Epithelial cell of proximal tubule (primary cell): ENCODE measurements at places on chromosomes 2 and 18. TPM values are rescaled to one million over a fixed set of nuclear protein-coding genes. Genes with fewer than 3 reads are reported as not detected.

Gene GCA
- 20.6 and 41.6 TPM in 2 replicates for total RNA-seq

DNA sequence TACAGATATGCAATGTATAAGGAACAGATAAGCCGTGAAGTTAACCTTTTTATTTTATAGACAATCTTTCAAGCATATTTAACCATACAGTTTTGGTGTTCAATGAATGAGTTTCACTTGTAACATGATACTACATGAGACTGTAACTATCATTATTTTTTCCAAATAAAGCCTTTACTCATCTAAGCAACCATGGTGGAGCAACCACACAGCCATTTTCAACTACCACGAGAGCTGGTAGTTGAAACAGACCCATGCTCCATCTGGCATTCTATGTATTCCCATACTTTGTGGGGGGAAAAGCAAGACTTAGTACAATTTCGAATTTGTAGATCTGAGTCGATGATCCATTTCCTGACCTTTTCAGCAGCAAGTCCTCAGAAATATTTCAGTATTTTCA, 159.3 kb upstream of the RND3 start:
- DNase-seq, result no peak

DNA sequence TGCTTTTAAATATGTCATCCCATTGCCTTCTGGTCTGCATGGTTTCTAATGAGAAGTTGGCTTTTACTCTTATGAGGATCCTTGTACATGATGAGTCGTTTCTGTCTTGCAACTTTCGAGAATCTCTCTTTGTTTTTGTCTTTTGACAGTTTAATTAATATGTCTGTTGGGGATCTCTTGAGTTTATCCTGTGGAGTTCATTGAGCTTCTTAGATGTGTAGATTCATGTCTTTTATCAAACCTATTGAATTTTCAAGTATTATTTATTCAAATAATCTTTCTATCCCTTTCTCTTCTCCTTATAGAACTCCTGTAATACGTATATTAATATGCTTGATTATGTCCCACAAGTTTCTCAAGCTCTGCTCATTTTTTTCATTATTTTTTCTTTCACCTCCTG, 67.9 kb downstream of the TMEM185B start:
- no peak for DNase-seq

Gene RFX8
- not detected in 2 replicates for total RNA-seq

GRCh38 chr2:25548601-25549000, 124.8 kb downstream of the DTNB start:
- no peak for DNase-seq

DNA sequence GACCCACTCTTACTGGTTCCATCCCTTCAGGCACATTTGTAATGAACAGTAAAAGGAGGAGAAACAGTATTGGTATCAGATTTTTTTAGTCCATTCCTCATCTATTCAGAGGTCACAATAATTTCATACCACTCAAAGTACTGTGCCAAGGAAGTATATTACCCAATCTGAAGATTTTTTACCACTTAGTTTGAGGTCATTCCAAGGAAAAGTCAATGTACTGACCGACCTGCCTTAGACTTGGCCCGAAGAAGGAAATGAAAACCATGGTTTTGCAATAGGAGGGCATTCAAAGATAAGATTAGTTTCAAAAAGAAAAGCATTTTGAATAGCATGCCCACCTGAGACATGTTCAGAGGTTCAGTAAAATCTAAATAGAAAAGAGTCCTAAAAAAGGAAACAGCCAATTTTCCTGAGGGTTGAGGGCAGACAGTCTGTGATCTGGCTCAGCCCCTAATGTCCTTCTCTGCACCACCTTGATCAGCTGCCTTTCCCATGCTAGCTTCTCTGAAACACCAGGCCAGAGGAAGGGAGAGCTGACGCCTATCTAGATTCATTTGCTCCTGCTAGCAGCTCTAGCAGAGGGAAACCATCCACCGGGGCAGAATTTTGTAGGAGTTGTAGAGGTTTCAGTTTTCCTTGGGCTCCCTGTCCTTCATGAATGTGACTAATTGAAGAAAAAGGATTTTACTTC, 107.3 kb upstream of the FZD5 start:
- no peak for DNase-seq

Gene CCDC68
- 2.7 TPM in 2 replicates for total RNA-seq

Gene KYNU
- 1.3 and 2.0 TPM in 2 replicates for total RNA-seq

- DNase-seq, result no peak
Measured at GRCh38 chr2:85266146-85267041, 61.4 kb downstream of the TGOLN2 start.

Gene TMSB10
- total RNA-seq, result 9,817 and 15,030 TPM in 2 replicates

Gene HRH4
- total RNA-seq, result 0.12 TPM in 1 of 2 replicates, not detected in the other

DNA sequence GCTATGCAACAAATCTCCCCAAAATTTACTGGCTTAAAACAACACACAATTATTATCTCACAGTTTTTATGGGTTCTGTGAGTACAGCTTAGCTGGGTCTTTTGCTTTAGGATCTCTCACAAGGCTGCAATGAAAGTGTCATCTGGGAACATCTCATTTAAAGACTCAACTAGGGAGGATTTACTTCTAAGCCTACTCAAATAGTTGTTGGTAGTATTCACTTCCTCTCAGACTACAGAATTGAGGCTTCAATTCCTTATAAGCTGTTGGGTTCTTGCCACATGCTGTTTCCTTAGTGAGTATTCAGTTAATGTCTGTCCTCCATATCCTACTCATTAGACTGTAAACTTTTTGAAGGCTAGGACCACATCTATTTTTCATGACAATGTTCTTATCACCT, 72.3 kb downstream of the MDH1 start:
- no peak for DNase-seq

GRCh38 chr2:201118961-201119854, 3.2 kb downstream of the CFLAR start:
- DNase-seq, result no peak
